ENCODE measurements at places on chromosomes 6 and 20.

- no peak for DNase-seq
These were observed 5.5 kb upstream of the HDDC2 start for GRCh38 chr6:125307150-125307838.

DNA sequence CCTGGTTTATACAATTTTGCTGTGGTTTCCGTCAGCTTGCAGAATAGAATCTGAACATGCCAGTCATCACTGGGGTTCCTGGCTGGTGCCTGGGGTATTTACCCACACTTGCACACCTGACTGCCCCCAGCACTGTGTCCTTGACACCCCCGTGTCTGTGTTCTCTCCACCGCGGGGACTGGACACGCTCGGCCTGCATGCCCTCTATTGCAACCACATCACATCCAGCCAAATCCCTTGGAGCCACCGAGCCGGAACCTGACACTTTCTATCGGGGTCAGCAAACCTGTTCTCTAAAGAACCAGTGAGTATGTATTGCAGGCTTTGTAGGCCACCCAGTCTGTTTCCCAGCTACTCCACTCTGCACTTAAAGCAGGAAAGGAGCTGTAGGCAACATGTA is 527.5 kb downstream of the PRKN start:
- DNase-seq = no peak

DNA sequence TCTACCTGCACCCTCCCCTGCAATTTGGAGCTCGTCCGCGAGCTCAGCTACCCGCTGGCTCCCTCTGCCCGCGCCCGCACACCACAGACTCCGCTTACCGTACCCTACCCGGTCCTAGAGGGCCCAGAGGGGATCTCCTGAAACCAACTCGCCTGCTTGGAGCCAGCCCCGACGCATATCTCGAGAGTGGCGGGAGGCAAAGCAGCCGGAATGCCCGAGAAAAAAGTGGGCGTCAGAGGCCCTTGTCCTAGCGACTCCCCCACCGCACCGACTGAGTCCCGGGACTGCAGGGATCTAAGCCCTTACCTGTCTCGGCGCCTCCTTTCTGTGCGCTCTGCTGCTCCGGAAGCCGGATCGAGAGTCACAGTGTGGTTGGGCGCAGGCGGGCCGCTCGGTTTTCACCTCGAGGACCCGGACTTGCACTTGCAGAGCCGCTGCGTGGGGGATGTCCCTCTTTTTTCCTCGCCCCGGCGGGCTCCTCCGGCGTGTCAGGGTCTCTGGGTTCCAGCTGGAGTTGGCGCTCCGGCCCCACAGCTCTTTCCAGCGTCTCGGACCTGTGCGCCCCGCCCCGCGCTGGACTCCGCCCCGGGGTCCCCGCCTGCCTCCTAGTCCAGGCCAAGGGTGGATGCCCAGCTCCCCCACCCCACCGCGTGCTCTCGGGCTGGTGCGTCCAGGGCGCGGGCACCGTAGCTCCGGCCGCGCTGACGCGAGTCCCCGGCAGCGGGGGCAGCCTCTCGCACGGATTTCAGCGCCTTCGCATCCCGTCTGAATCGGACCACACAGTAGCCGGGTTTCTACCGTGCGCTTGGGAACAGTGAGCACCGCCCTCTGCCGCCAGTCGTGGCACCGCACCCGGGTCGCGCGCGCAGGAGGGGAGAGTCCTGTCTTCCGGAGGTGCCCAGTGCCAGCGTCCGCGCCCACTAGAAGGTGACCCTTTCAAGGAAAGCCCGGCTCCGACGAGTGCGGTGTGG is at the start of gene PROKR2:
Gene PROKR2 (minus strand): TSS at position 767 of the 971 bp plus-strand sequence. CDS start 2,585 bp downstream, outside the sequence.
- DNase-seq = peak; percentile 50

DNA sequence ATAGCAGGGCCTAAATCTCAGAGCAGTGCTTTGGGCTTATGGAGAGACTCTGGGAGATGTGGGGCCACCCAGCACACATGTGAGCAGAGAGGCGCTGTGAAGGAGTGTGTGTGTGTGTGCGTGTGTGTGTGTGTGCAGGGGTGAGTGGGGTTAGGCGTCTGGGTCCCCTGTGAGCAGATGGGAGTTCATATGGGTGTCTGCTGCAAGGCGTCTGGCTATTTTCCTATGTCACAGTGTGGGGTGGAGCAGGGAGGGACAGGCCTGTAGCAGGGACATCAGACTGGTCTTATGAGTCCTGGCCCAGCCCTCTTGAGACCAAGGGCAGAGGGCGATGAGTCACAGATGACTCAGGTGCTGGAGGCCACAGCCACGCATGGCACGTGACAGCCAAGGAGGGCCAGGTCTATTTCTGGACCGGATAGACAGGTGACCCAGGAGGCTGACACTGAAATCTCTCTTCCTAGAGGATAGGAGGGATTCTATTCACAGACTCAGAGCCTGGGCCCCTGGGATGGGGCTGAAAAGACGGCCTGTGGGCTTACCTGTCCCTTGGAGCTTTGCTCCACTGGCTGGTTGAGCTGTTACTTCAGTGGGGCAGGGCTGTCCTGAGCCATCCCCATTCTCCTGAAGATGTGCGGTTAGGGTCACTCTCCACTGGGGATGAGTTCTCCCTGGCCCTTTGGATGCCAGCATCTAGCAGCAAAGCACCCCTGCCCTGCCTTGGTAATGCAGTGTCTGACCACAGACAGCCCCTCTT is 28.9 kb downstream of the VEGFA start:
- DNase-seq = peak; percentile 41

- DNase-seq = peak; percentile 69
These were observed 112.5 kb downstream of the SNX5 start for GRCh38 chr20:17856024-17856564.

DNA sequence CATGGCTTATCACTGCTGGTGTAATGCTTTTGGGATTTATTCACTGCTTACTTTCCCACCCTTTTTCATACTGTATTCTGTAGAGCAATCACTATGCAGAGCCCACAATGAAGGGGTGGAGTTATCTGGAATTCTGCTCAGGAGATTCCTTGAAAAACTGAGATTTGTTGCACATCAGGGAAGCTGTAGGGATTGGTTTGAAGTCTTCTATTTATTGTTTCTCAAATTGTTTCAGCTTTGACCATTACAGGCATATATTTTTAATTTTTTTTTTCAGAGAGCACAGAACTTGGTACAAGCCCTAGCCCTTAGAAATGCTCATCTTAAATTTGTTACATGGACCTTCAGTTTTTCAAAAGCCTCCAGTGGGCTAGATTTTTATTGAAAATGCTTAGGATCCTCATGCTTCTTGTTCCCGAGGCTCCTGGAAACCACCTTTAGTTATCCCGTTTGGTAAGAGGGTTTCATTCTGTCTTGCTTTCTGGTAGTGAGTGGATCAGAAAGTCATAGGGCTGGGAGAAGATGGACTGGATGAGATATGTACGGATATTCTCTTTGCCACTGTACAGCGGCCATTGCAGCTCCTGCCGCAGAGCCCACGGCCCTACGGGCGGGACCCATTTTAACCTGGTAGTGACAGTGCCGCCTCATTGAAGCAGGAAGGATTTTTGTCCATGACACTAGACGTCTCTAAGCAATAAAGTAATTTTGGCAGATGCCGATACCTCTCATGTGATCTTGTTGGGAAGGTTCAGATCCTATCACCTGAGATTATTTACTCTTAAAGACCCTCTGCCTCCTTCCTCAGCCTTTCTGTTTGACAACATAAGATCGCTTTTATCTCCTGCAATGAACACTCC is 45.3 kb upstream of the ZNF184 start:
- DNase-seq = no peak

GRCh38 chr20:58755062-58755697 is 62.6 kb downstream of the NPEPL1 start:
- DNase-seq = no peak
